KBM-7 (cell line): ENCODE measurements at places on chromosomes 3 and 15.
A peak's percentile ranks its signal among the peaks of the same experiment; 100 is the strongest.

GRCh38 chr15:63982381-63982854 lies 63.9 kb downstream of the DAPK2 start:
- DNase-seq: no peak

DNA sequence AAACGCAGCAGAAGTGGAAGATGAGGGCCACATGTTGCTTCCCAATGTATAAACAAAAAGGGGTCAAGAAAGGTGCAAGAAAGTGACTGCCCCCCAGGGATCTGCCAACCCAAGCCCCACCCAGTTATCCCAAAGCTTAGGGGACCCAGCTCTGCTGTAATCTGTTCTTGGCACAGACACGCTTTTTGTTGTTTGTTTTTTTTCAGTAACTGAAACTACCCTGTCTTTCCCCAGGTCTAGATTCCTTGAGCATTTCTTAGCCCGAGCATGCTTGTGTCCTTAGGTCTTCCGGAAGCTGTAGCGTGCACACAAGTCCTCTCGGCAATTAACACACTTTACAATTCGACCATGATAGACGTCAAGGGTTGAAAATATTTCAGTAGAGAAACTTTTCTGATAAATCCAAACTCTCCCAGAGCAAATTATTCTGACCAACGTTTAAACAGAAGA lies 8.5 kb upstream of the PPARG start:
- no peak for DNase-seq

DNA sequence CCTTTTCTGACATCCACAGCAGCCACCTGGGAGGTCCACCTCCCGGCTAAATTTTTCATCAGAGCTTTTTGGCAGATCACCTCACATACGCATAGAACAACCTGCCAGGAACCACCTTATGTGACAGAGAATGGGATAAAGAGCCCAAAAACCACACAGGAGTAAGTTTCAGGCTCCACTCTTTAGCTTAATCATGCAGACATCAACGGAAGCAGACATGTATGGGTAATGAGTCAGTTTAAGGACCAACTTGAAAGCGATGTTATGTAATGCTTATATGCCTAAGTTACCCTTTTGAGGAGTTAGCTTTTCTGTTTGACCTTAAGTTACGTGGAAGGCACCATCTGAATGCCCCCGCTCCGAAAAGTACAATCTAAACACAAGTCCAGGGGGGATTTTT lies 183.3 kb upstream of the BHLHE40 start:
- DNase-seq: no peak

DNA sequence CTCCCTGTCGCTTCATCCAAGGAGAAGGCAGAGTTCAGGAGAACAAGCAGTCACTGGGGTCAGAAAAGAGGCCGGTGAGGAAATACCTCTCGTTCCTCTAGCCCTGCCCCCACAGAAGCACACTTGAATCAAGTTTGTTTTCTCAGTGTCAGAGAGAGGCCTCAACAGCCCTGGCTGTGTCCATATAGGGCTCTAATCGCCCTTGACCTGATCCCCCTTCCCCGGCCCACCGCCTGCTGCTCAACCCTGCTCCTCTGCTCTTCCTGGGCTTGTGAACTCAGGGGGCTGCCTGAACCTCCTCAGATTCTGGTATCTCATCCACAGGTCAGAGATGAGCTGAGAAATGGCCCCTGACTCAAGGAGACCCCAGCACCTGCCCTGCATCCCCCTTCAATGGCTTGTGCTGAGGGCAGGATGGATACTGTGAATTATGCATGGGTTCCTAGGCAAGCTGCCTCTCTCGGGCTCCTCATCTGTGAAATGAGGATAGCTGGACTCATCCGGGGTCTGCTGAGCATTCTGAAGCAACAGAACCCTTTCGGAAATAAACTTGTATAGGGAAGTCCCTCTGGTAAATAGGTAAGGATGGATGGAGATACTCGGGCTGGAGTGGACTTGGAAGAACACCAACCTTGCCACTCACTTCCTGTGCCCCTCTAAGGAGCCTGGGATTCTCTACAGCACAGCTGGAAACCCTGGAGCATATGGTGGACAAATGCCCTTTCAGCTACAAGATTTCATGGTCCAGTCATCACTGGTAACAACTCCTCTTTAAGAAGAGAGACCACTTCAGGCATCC lies 147.5 kb downstream of the STT3B start:
- DNase-seq: no peak

DNA sequence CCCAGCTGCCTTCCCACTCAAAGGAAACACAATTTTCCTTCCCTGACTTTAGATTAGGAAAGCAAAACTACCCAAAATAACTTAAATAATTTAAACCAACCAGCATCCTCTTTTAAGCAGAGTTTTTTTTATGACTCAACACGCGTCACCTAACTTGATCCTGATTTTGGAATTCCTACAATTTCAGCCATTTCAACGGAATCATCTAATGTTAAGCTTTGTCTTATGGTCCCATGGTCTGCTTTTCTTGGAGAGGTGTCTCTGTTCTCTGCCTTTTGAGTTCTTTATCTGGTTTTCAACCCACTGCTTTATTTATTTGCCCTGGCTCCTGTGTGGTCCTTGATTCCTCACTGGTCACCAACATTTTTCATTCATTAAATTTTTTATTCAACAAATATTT lies 219.2 kb upstream of the ARHGEF26 start:
- no peak for DNase-seq

- no peak for DNase-seq
Observed at GRCh38 chr3:196661400-196661799, 21.9 kb downstream of the NRROS start.

GRCh38 chr3:72816862-72817355 lies 31.3 kb downstream of the SHQ1 start:
- DNase-seq: no peak

- DNase-seq: no peak
Observed at GRCh38 chr3:100396967-100397366, 3.9 kb downstream of the TOMM70 start.

DNA sequence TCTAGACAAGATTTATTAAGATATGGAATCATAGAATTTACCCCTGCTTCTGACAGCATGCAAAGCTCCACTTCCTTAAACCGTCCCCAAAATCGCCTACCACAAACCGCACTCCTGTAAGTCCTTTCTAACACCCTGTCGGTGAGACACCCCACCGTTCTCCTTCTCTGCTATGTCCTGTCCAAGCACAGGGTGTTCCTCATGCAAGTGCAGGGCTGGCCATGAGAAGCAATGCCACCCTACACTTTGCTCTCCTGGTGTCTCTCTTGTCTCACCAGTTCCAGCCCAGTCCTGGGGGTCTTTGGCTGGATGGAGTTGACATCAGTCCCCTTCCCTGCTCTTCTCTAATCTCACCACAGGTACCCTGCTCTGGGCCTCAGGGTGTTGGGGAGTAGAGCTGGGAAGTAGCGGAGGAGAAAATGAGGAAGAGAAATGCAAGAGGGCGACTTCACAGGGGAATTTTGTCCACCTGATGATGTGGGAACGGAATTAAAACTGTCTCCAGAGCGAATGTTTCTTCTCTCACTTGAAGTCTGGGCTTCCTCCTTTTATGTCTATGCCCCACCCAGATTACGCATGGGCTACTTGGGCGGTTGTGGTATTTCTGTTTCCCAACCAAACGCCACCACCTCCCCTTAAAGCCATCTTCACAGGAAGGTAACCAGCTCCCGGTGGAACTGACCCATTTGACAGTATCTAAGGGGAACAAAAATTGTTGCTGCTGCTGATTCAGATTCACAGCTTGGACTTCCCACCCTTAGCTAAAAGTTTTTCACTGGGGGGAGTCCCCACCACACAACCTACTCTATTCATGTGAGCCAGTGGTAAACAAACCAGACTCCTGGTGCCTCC lies 49.9 kb downstream of the CASR start:
- DNase-seq: peak; percentile 88

DNA sequence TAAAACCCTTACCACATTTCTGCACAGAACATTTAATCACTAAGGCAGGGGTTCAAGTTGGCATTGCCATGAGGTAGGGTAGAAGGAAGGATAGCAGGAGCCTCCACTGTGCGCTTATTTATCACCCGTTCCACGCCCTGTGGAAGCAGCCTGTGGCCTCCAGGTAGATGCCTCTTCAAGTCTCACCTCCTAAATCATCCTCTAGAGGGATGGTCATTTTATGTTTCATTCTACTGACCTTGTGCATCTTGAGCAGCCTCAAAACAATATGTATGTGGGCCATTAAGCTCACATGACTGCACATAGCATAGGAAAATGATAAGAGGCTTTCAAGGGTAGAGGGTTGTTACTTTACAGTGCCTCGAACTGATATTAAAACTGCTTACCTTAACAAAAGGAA lies 546.2 kb downstream of the GRM7 start:
- no peak for DNase-seq

DNA sequence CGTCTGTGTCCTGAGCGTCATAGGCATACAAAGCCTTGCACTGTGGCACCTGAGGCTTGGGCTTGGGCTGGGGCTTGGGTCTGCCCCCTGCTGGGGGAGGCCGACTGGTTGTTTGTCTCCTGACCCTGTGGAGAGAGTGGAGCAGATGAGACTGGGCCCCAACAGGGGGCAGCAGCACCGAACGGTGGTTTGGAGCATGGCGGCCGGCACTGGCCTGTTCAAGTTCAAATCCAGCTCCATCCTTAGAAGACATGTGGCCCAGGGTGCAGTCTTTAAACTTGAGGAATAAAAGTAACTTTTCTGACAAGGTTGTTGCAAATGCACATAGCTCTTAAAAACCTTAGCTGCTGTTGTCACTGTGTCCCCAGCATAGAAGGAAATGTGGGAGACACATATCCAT lies 33.3 kb downstream of the CCNB2 start:
- peak; percentile 81 for DNase-seq

GRCh38 chr3:31880482-31881078 lies 100.5 kb downstream of the OSBPL10 start:
- no peak for DNase-seq

- DNase-seq: no peak
Observed at GRCh38 chr15:31402003-31402402, 75.4 kb downstream of the KLF13 start.

- peak; percentile 37 for DNase-seq
Observed at GRCh38 chr3:121883507-121883906, 10.7 kb upstream of the SLC15A2 start.

- DNase-seq: no peak
Observed at GRCh38 chr3:35295906-35296305, 343.4 kb upstream of the ARPP21 start.

DNA sequence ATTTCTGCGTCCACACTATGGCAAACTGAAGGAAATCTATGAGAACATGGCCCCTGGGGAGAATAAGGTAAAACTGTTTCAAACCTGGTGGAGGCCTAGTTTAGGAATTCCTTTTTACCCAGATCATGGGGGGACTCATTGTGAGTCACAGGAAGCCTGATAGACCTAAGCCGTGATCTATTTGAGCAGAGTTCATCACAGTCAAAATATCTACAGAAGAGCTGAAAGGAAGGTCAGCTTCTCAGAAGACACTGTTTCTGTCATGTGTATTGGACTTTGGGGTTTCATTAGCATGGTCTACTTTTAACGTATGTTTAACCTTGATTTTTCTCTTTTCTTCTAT lies 1.3 kb downstream of the PSMD2 start:
- no peak for DNase-seq

- no peak for DNase-seq
Observed at GRCh38 chr15:88690331-88690730, 51.5 kb downstream of the ISG20 start.

DNA sequence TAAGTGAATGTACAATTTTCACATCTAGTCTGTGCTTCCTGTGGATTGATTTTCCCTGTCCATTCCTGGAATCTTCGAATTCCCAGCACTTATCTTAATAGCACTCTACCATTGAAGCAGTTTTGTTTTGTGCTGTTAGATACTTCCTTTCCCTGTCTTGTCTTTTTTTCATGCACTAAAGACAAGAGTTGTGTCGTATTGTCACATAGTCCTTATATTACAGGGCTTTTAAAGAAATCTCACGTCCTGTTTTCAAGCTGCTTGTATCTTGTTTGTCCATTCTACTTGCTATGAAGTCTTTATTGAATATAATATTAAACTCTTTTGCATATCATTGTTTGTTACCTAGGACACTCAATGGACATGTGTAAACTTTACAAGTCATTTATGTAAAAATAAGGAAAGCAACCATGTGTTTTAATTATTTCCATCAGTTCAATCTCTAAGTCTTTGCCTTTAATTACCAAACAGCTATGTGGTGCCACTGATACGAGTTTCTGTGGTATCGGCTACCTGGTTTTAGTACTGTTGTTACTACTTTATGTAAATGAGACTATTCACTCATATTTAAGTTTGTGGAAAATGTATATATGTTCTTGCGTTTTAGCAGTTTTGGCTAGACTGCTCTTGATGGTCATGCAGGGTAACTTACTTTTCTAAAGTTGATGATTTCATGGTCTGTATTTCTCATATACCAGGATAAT lies 10.3 kb downstream of the PIK3CA start:
- DNase-seq: no peak

DNA sequence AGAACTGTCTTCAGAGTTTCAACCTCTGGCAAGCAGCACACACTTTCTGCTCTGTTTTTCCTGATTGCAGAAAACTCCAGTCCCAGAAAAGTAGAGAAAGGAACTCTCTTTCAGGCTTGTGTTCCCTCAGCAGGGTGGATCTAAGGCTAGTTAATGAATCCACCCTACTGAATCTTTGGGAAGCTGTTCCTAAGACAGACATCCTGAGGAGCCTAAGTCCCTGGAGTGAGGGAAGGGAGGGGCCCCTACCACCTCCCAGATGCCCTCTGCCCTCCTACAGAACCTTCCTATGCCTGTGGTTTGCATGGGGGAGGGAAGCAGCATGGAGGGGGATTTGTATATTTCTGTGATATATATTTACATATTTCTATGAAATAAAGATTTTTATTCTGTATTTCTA lies 124.4 kb downstream of the ANO10 start:
- DNase-seq: no peak
